ENCODE measurements at places on chromosomes 5 and 9. TPM values are rescaled to one million over a fixed set of nuclear protein-coding genes. Genes with fewer than 3 reads are reported as not detected.

Gene SLCO6A1
- total RNA-seq = not detected

Gene TAF11L9
- not detected for total RNA-seq

Gene FOXI1
- total RNA-seq = not detected

Gene SCGB3A2
- not detected for total RNA-seq

Gene EGFLAM
- 0.16 TPM for total RNA-seq

Gene FOXD4L3
- total RNA-seq = not detected

Gene PCDHGC4
- total RNA-seq = 3.3 TPM

Gene STPG3
- total RNA-seq = not detected

Gene SETD9
- 7.0 TPM for total RNA-seq

Gene SLC46A2
- total RNA-seq = not detected

Gene MAST4
- total RNA-seq = 3.9 TPM

Gene CSF1R
- total RNA-seq = under 0.01 TPM

Gene AK3
- 75.3 TPM for total RNA-seq

Gene LCN15
- not detected for total RNA-seq

Gene NKD2
- 4.0 TPM for total RNA-seq
